ENCODE measurements at places on chromosomes 4 and X. TPM values are rescaled to one million over a fixed set of nuclear protein-coding genes. Genes with fewer than 3 reads are reported as not detected.

GAGE2A gene
- total RNA-seq = not detected

NDNF gene
- total RNA-seq = not detected

CBR4 gene
- 4.3 TPM for total RNA-seq

ZNF630 gene
- 0.10 TPM for total RNA-seq

TRIM61 gene
- total RNA-seq = not detected

CENPVL2 gene
- total RNA-seq = not detected

MOB1B gene
- total RNA-seq = 6.1 TPM

Measured in A549 treated with CpdA at 1 μM for 4 hours (cell line).